ENCODE measurements at places on chromosomes 1 and 21.

DNA sequence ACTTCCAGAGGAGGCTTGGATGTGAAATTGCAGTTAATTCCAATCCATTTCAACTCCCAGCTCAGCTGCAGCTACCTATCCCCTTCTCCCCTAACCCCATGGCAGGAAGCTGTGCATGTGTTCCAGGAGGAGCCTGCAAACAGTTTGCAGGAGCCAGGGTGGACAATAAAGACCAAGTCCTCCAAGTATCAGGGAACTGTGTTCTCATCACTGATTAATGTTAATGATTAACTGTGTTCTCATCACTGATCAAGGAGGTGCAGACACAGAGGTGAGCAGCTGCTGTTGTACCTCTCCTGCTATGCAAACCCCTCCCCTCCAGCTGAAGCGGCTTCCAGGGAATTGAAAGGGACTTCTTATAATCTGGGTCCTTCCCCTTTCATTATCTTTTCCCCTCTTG, 19.2 kb downstream of the CLDN19 start:
- no peak for DNase-seq

GRCh38 chr1:42138586-42138985, 14.6 kb upstream of the GUCA2B start:
- no peak for DNase-seq

- DNase-seq: no peak
Measured at GRCh38 chr1:26405281-26405915, 5.2 kb upstream of the LIN28A start.

GRCh38 chr1:17640393-17640792, 100.9 kb downstream of the ARHGEF10L start:
- DNase-seq: no peak

DNA sequence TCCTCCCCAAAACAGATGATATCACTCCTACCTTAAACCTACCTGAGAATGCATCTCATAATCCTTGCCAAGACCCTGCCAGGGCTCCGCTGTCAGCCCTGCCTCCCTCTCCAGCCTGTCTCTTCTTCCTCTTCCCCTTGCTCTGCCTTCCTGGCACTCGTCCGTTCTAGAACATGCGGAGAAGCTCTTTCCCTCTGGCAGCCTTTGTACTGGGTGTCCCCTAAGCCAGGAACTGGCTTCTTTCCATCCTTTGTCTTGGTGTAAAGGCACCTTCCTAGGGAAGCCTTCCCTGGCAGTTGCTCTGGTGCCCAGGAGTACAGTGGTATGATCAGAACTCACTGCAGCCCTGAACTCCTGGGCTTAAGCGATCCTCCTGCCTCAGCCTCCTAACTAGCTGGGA, 36.1 kb downstream of the CTNNBIP1 start:
- DNase-seq: no peak

DNA sequence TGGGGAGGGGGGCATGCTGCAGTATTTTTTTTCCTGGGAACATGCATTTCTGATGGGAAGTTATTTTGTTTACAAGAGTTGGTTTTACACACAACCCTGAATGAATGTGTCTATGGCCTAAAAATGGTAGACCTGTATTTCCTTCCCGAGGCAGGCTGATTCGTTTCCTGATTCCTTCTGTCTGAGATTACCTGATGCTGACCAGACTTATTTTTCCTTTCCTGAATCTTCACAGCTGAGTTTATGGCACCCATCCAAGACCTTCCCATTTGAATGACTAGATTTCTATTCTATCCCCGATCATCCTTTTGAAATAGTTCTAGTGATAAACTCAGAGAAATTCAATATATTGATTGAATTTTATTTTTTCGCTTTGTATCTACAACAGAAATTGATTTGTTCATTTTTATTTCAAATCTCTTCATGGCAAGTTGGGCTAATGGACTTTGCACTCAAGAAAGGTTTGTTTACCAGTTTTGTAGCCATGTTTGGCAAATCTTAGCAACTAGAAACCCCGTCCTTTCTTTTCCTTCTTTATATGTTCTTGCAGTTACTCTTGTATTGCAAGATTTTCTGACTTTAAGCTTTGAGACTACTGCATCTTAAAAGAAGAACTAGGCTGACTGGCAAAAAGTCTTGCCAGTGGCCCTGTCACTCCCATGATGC, 15.9 kb upstream of the PLEKHM2 start:
- no peak for DNase-seq

- no peak for DNase-seq
Measured at GRCh38 chr1:61115436-61115835, 33.1 kb downstream of the NFIA start.

DNA sequence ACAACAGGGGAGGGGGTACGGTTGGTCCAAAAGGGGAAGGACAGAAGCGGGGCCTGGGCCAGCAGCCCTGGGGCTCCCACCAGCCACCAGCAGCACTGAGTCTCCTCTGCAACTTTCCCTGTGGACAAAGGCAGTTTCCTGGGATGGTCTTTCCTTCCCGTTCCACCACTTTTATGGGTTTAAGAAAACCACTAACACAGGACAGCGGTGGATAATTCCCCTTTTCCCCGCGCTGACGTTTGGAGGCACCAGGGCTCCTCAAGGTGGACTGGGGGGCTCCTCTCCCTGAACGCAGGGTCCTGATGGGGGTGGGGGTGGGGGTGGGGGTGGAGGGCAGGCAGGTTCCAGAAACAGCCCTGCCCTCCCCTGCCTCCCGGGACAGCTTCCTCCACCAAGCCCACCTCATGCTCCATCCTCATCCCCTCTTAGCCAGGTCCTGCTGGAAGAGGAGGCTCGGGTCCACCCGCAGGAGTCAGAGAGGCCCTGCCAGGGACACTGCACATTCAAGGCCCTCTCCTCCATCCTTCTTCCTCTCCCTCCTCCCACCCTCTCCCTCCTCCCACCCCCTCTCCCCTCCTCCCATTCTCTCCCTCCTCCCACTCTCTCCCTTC, 4.8 kb upstream of the COL6A1 start:
- no peak for DNase-seq

GRCh38 chr1:92940541-92940940, 20.7 kb downstream of the DIPK1A start:
- no peak for DNase-seq

- DNase-seq: no peak
Measured at GRCh38 chr1:18553388-18553787, 72.7 kb downstream of the KLHDC7A start.

- DNase-seq: no peak
Measured at GRCh38 chr1:81186261-81186660, 614.5 kb upstream of the ADGRL2 start.

DNA sequence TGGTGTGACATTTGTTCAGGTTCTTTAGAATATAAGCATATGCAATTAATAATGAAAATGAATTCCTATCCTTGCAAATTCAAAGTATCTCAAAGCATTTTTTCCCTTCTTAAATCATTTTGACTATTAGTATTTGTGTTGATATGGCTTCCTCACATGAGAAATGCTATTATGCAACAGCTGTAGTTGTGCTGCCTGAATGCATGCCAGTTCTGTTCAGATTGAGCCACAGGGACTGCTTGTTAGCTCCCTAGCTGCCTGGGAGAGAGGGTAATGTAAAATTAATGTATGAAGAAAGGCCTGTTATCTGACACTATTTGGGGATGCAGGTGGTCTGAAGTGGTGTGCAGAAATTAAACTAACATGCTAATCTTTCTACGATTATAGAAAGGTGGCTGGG, 45.5 kb downstream of the CACHD1 start:
- DNase-seq: no peak

DNA sequence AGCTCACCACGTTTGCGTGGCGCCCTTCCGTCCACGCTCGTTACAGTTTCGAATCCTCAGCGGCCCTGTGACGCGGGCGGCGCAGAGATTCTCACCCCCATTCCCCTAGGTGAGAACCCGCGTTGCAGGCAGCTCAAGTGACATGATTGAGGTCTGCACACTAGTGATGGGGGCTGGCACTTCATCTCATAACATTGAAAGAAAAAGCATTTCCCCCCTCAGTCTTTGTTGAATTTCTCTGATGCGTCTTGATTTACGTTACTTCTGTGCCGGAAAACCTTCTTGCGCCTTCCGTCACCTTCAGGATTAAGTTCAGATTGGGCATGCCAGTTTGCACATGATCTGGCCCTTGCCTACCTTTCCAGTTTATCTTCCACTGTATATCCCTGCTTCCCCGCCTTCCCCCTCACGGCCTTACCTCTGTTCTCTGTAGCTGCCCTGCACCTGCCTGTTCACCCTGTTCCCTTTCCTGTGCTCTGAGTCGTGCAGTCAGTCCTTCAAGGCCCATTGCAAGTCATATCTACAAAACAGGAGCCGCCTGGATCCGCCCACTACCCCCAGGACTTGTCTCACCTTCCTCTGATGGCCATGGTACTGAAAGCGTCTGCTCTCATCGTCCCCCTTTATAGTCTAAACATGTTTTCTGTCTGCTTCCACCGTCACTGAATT, 1.1 kb downstream of the CTPS1 start:
- DNase-seq: peak; percentile 75

DNA sequence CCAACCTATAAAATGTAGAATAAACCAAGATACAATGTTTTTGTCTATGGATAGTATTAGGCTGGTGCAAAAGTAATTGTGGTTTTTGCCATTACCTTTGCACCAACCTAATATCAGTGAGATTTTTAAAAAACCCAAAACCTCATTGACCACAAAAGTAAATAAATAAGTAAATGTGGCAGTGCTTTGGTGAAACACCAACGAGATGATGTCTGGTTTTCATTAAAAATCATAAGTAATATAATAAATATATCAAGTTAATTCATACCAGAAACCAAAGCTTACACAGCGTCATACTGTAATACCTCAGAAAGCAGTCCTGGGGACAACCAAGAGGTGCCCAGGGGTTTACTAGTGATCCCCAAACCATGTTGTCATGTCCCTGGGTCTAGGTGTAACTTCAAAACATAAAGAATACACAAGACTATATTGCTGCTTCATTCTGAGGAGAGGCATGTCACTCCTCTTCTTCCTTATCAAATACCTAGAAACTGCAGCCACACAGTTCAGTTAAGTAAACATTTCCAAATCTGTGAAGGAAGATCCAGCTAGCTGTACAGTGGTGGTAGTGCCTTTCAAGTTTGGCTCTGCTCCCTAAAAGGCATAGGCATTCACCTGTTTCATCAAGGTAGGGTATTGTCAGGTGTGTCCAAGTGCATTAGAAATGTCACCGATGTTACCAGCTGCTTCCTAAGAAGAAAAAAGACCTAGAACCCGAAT, 51.6 kb upstream of the ZC3H11B start:
- no peak for DNase-seq

DNA sequence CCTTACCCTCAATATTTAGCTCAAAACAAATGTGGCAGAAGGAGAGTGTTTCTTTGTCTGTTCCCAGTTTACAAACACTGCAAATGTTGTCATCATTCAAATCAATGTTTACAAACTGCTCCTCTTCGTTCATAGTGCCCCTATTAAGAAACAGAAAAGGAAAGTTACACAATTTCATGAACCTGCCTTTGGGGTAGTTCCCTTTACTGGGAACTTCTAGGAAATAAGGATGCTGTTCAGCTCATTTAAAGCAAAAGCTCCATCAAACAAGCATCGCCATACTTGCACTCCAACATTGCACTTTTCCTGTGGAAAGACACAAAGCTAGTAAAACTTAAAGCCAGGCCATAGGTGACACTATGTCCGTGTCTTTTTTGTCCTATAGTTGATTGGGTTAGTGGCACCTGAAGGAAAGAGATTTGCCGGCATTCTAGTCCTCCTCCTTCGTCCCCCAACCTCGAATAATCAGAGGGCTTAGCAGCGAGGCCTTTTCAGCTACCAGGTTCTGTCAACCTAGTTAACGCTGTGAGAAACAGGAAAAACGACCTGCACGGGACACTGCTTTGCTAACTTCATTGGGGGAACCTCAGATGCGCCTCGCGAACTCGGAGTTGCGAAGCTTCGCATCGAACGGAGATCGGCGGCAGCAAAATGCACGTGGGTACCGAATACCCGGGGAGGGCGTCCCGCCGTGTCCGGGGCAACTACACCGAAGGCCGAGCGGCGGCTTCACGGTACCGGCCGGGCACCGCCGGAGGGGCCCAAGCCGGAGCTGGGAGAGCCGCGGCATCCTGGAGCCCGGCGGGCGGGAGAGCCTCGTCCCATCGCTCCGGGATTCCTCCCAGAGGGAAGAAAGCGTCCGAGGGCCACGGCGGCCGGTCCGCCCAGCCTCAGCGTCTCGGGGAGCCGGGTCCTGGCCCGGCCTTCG, 706 bp downstream of the C21orf91 start:
- peak; percentile 78 for DNase-seq

- no peak for DNase-seq
Measured at GRCh38 chr1:56547977-56548376, 31.4 kb downstream of the PLPP3 start.

DNA sequence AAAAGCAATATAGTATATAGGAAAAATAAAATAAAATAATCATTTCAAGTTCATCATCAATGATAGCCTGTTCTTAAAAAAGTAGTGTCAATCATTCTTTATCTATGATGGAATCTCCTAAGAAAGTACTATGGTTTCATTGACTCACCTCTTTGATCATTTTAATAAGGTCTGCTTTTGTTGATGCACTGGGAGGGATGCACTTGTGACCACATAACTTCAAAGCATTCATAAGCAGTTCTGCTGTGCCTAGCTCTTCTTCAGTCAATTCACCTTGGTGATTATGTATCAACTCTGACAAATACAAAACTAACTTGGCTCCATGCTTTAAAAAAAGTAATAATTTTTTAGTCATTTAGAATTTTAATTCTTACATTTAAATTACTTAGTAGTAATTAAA, 84.8 kb upstream of the GNG4 start:
- DNase-seq: no peak

- DNase-seq: no peak
Measured at GRCh38 chr1:209659909-209660308, 7.7 kb upstream of the LAMB3 start.

- DNase-seq: no peak
Measured at GRCh38 chr1:236391008-236391407, 3.1 kb upstream of the EDARADD start.

- DNase-seq: no peak
Measured at GRCh38 chr1:95287825-95288224, 53.8 kb downstream of the RWDD3 start.

- no peak for DNase-seq
Measured at GRCh38 chr1:94315552-94316116, 78.2 kb upstream of the ARHGAP29 start.

DNA sequence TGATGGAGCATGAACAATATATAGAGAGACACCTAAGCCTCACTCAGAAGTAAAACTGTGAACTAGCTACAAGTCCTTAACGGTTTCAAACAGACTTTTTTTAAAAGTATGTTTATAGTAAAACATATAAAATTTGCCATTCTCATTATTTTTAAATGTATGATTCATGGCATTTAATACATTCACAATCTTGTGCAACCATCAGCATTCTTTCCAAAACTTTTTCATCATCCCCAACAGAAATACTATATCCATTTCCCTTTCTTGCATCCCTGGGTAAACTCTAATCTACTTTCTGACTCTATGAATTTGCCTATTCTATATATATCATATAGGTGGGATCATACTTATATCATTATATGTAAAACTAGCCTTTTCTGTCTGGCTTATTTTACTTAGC, 25.5 kb downstream of the EVI5 start:
- no peak for DNase-seq

DNA sequence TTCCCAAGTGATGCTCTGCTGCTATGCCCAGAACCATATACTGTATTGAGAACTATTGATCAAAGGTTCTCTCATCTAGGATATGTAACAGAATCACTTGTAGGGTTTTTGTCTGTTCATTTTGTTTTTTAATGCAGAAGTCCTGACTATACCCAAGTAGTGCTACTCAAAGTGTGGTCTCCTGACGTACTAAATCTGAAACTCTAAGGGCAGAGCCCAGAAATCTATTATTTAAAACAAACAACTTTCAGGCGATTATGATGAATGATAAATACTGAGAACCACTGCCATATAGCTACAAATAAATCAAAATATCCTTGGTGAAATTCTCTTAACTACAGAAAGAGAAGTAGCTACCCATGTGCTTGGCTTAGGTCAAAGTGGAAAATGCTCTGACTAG, 10.1 kb downstream of the ZZZ3 start:
- no peak for DNase-seq

Measured in OCI-LY7 (cell line).